ENCODE measurements at places on chromosomes 4 and X.

- no peak for DNase-seq
These were observed 33.3 kb upstream of the GPC4 start for GRCh38 chrX:133448512-133449076.

GRCh38 chr4:81148576-81148975 lies 66.4 kb downstream of the PRKG2 start:
- DNase-seq: no peak

- no peak for DNase-seq
These were observed 292.7 kb downstream of the GALNTL6 start for GRCh38 chr4:172105918-172106317.

DNA sequence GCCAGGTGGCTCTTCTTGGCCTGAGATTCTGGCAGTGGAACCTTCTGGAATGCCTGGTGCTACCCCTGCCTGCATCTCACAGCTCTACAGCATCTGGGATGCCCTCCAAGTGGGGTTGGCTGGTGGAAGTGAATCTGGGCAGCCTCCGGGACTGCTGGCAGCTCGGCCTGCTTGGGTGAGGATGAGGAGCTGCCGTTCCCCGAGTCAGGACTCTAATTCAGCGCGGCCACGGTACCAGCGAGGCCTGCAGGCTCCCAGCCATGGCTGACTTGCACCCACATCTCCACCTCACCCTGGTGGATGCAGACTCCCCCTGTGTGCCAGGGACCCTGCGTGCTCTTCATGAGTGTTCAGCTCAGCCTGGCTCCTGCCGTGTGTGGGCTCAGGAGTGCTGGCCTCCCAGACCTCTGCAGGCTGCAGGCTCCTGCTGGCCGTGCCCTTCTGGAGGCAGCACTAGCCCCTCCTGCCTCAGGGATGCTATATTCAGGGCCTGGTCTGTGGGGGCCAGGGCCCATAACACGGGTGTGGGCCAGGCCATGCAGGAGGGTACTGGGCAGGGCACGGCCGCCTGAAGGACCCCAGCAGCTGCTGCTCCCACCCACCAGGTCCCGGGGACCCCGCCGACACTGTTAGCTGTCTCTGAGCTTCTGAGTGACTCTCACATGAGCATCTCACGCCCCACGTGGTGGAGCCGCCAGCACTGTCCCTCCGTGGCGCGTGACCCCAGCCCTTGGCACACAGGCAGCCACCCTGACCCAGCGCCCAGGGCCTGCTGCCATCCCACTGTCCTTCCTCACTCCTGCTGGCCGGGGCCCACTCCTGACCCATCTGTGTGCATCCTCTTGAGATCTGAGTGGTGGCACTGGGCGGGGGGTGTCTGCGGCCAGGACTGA lies 10.6 kb downstream of the UVSSA start:
- DNase-seq: no peak

DNA sequence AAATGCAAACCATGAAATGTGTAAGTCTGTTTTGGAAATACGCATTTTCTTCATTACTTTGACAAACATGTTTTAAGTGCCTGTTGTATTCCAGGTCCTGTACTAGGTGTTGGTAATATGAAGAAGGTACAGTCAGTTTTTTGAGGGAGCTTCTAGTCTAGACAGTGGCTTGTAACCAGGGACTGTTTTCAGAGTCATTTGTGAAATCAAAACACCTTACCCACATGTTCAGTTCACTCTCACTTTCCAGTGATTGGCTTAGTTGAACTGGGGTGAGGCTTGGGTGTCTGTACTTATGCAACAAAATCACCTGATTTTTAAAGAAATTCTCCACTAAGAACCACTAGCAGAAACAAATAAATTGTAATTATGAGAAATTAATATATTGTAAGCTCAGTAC lies 16.4 kb downstream of the DCLK2 start:
- no peak for DNase-seq

GRCh38 chr4:141467225-141467624 lies 169.2 kb upstream of the IL15 start:
- DNase-seq: no peak

GRCh38 chrX:123738378-123738940 lies 5.6 kb upstream of the THOC2 start:
- DNase-seq: no peak

- DNase-seq: no peak
These were observed 378.8 kb downstream of the BCOR start for GRCh38 chrX:39718981-39719380.

GRCh38 chrX:16745659-16746058 lies 26.2 kb downstream of the SYAP1 start:
- no peak for DNase-seq

GRCh38 chr4:53450773-53451172 lies 73.3 kb downstream of the FIP1L1 start:
- no peak for DNase-seq

DNA sequence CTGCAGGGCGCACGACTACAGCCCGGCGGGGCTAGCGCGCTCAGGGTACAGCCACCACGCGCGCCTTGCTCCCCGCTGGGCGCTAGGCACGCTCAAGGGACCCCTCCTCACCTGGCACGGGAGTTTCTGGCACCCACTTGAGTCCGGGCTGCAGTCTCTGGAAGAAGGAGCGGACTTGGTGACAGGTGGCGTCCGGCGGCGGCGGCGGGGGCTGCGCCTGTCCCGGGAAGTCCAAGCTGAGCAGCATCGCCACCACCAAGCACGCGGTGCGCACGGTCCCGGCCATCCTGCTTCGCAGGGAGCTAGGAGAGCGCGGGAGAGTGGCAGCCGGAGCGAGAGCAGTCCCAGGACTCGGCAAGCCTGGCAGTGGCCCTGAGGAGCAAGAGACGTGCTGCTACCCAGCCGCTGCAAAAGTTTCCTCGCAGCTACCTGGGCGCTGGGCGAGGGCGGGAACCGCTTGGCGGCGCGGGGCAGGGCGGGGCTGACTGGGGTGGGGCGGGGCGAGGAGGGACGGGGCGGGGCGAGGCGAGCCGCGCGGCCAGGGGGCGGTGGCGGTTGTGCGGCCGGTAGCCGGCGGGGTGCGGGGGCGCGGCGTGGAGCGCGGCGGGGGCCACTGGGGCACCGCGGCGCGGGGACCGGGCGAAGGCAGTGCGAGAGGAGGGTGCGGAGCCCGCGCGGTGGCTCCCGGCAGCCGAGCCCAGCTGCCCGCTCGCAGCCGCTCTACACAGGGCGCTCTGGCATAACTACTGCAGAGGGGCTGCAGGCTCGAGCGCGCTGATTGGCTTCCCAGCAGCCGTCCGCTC lies at the start of gene GPC3:
Gene GPC3 (minus strand): TSS at position 431 of the 803 bp plus-strand sequence.
- no peak for DNase-seq

DNA sequence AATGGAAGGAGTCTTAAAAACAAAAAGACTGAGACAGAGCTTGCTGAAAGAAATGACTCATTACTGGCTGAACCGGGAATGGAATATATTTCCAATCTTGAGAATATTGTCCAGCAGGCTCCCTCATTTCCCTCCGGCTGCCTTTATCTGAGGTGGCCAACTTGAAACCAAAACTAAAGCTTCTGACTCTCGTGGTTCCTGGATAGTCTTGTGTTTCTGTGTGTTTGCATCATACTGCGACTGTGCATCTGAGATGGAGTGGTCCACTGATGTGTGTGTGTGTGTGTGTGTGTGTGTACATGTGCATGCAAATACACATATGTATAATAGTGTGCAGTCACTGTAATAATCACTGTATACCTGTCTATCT lies 145.6 kb upstream of the SCML1 start:
- no peak for DNase-seq

GRCh38 chrX:429266-429825 lies 42.6 kb upstream of the PPP2R3B start:
- no peak for DNase-seq

DNA sequence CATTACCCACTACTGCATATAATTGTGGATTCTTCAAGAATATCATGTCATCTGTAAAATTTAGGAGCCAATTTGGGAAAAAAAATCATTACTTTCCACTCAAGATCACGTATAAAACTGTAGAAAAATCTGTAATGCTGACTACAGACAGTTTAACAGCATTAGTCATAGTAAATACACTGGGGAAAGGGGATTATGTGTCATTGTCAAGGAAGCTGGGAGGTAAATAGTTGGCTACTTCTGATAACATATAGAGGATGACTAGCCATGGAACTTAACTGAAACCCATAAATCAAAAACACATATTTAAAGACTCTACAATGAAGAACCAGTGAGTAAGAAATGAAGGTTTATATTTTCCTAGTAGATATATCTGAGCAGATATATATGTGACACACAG lies 1666.4 kb upstream of the IGFBP7 start:
- no peak for DNase-seq

- no peak for DNase-seq
These were observed 18.0 kb downstream of the SPINK2 start for GRCh38 chr4:56803471-56803870.

GRCh38 chr4:33649015-33649414 lies 2595.3 kb downstream of the ARAP2 start:
- no peak for DNase-seq

- no peak for DNase-seq
These were observed 263.9 kb upstream of the CXXC4 start for GRCh38 chr4:104758574-104758973.

DNA sequence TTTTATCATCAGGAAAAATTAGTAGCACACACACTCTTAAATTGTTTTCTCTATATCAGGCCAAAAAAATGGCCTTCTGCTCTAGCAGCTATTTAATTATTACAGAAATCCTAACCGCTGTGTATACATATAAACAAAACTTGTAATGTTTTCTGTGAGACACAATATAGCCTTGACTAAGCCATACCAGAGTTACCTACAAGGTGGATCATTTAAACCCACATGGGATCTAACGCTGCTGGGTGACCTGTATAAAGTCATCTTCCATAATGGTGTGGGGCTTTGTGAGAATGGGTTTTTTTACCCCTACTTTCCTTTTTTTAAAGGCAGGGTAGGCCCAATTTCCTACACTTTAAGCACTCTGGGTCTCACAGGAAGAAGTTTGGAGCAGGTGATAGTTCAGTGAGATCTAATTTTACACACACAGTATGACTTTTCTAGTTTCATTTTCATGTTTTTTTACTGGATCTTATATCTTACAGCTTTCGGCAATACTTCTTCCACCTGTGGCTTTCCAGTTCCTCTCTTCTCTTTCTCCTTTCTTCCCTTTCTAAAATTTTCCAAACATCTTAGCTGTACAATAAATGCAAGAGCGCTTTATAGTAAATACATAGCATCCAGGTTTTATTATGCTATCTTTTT lies 66.9 kb upstream of the MMAA start:
- no peak for DNase-seq

GRCh38 chrX:43949669-43950068 lies 23.5 kb downstream of the NDP start:
- no peak for DNase-seq

- no peak for DNase-seq
These were observed 245.0 kb upstream of the IGFBP7 start for GRCh38 chr4:57355101-57355665.

DNA sequence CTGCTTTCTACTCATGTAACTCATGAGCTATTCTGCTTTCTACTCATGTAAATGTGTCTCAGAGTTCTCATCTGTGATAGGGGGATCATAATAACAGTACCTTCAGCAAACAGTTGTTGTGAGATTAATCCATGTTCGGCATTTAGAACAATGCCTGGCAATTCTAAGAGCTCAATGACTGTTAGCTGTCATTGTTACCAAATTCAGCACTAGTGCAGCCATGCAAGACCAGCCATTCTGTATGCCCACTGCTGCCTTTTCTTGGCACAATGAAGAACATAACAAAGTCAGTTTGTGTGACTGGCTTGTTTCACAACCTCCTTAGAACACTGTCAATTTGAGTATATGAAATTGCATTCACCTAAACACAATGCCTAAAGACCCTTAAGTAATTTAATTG lies 163.2 kb downstream of the ANK2 start:
- DNase-seq: no peak

DNA sequence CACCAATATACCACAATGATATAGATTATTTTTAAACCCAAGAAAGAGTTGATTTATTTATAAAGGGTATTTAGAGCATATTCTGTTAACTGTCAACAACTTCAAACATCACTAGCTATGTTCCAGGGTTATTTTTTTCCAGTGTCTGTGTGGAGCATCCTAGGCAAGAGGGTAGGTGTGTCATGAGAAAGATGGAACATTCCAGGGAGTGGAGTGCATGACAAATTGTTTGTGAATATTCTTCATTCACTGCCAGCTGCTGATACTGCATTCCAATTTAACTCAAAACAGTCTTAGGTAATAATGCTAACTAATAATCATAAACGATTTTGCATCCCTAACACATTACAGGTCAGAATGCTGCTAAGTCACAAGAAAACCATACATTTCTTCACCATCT lies 148.7 kb upstream of the RASGEF1B start:
- DNase-seq: no peak

- DNase-seq: no peak
These were observed 52.5 kb downstream of the JADE1 start for GRCh38 chr4:128861856-128862518.
